ENCODE measurements at places on chromosomes 11 and 22. TPM values are rescaled to one million over a fixed set of nuclear protein-coding genes. Genes with fewer than 3 reads are reported as not detected.

Gene SCGB1D2
- total RNA-seq = not detected

Gene PAMR1
- not detected for total RNA-seq

Gene GAB2
- 19.6 TPM for total RNA-seq

Gene RAC2
- total RNA-seq = 36.8 TPM

Gene SPDYC
- total RNA-seq = not detected

Gene PKDREJ
- total RNA-seq = 0.04 TPM

Gene HOATZ
- not detected for total RNA-seq

- DNase-seq = no peak
These were observed 1.8 kb downstream of the ADM2 start for GRCh38 chr22:50483106-50483505.

DNA sequence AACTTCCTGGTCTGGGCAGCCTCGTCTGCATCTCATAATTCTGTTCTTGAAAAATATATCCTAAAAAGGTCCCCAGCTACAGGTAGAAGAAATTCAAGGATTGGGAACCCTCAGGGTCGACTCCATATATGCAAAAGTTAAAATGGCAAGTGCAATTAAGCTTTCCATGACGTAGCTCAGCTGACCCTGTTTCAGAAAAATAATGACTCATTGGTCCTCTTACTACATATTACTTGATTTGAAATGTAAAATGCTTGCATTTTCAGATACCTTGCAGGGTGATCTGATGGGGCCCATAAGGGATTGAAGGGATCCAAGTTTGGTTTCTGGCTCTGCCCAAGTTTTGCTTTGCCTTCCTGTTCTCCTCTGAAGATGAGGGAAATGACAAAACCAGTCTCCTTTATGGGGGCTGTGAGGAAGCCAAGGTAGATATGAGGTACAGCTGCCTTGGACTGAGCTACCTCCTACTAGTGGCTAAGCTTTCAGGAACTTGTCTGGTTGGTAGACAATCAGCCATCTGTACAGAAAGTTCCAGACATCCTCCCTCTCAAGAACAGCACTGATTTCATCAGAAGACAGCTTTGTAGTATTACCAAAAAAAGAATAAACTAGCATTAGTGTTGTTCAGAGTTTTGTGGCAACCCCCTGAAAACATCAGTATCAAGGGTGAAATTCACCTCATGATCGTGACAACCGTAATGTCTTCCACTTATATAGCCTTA lies 177.3 kb downstream of the DBX1 start:
- no peak for DNase-seq

- no peak for DNase-seq
These were observed 32.1 kb downstream of the ARFGAP2 start for GRCh38 chr11:47144541-47144940.

GRCh38 chr11:103892603-103893002 lies 143.8 kb upstream of the DDI1 start:
- no peak for DNase-seq

DNA sequence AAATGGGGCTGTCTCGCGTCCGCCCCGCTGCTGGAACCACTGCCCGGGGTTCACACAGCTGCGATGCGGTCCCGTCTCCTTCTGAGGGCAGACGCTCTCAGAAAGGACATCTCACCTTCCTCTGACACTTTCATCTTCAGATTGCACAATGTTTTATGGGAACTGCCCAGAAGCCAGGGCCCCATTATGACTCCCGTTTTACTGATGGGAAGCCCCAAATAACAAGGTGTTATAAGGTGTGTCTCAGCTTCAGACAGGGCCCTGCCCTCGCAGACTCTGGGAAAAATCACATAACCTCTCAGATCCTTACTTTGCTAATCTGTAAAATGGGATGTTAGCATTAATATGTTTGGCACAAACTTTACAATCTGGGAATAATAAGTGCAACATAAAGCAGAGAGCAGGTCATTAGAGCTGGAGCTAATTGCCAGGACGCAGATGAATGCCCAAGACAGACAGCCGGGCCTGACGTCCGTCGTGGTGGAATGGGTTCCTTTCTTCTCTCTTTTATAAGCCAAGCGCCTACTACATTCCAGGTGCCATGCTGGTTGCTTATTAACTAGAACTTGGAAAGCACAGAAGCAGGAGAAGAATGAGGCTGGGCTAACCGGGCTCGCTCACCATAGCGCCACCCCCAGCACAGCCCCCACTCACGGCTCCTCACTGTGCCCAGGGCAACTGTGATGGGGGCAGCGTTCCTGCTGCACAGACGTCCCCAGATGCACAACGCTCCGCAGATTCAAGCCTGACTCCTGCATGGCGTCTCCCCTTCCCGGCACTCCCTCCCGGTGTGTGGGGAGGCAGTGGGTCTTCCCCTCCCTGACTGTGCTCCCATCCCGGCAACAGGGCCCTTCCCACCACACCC lies 43.8 kb downstream of the TRMU start:
- DNase-seq = no peak

DNA sequence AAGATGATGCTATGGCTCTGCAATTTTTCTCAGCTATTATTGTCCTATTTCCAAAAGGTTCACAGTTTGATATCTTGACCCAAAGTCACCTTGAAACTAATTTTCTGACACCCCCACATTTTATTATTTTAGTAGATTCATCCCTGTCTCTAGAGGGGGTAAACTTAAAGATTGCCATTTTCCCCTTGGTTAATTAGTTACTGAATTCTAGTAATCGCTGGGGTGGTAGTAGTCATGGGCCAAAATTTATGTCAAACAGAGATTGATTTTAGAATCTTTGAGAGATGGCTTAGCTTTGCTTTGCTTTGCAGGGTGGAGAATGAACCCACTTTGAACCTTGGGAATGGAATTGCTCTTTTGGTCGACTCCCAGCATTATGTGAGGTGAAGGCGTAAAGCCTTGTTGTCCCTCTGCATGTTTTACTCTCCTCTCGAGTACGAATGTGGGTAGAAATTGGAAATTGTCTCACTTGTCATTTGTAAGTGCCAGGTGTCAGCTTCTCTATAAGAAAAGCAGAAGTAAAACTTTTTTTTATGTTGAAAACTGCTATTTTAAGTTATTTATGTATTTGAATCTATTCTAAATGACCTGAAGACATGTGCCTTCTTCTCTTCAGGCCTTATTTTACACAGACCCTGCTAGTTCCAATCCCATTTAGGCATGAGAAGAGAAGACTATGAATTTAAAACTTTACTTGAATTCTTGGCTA lies 42.4 kb upstream of the RCE1 start:
- DNase-seq = no peak

DNA sequence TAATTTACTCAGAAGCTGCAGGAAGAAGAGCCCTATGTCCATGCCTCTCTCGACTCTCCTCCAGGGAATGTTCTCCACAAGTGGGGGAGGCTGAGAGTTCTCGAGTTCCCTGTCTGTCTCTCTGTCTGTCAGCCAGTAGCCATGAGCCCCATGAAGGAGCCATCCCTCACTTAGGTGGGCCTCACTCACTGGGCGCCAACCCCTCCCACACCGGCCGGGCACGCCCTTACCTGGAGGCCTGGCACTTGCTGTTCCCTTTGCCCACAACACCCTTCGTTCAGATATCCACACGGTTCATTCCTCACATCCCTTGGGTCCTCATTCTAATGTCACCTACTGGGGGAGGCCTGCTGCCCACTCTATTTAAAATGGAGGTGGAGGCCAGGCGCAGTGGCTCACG lies 14.2 kb upstream of the IL10RA start:
- DNase-seq = no peak

DNA sequence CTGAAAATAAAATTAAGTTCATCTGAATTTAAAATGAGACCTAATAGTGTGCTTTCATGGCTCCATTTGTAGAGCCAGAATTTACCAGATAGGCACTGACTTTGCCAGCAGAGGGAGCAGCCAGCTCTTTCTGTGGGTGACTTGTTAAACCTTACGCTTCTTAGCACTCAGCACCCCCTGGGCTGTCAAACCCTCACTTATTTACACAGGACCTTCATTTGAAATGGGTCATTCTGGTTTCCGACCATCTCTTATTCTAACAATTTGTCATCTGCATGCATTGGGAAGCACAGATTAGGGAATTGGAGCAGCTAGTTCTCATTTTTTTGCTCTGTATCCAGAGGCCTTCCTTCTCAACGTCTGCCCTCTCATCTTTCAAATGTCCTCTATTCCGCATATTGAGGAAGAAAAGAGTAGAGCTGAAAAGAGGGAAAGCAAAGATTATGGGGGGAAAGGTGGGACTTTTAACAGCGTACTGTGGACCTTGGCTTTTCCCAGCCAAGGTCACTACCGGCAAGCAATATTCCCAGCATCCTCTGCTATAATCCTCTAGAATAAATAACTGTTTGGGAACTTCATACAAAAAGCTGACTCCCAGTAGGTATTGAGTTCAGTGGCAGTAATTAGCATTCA lies 3.1 kb downstream of the ASRGL1 start:
- DNase-seq = no peak

DNA sequence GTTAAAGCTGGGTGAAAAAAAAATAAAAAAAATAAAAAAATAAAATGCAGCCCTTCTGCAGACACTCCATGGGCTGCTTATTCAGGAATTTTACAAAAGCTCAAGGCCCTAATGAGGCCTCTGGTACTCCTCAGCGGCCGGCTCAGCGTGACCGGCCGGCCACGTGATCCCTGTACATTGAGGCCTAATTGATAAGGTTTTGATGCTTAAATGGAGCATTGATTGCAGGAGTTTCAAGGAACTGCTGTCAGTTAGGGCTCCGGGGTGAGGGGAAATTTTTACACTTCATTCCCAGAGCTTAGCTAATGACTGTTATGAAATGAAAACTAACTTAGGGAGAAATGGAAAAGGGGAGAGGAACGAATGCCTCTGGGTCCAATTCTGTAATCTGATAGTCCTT lies 368.8 kb upstream of the KIRREL3 start:
- DNase-seq = no peak

DNA sequence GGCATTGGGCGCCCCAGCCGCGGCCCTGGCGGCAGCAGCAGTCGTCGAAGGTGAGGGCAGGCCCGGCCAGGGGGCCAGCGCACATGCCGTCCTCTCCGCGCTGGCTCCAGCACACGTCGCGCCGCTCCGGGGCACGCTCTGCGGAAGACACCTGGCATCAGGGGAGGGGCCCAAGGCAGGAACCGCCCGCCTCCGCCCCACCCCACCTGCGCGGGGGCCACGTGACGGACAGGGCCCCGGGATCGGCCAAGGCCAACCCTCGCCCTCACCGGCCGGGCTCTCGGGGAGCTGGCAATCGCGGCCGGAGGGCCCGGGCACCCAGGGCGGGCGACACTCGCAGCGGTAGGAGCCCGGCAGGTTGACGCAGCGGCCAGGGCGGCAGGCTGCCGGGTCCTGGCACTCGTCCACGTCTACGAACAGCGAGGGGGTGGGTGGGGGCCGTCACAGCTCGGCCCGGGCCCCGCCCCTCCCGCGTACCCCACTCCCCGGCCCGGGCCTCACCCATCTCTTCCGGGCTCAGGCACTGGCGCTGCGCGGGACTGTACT lies 14.9 kb downstream of the SCYL1 start:
- DNase-seq = no peak

- DNase-seq = no peak
These were observed 87.4 kb upstream of the LRRC55 start for GRCh38 chr11:57094181-57094935.

DNA sequence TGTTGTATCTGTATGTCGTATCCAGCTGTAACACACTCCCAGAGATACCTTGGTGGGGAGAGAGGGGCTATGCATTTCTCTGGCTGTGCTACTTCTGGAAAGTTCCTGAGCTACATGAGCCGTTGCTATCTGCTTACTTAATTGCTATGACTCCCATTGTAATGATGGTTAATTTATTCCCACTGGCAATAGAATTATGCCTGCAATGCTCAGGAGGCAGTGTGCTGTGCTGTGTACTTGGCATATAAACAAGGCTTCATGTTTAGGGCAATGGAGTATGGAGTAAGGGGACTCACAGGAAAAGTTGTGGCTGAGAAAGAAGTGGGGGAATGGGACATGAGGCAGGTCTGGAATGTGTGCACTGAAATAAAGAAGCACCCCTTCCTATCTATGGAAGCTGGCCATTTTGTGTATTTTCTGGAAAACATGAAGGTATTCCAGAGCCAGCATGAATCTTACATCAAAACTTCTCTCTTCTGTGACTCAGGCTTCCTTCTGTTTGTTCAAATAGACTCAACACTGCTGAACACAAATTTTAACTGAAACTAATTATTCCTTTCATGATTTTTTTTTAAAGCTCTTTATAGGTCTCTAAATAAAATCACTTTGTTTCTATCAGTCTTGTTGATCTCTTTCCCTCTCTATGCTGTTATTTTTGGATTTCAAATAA lies 40.6 kb downstream of the CD44 start:
- no peak for DNase-seq

- no peak for DNase-seq
These were observed 419.5 kb upstream of the TENM4 start for GRCh38 chr11:79860336-79860735.

- DNase-seq = no peak
These were observed 10.6 kb upstream of the TPH1 start for GRCh38 chr11:18056561-18057181.

DNA sequence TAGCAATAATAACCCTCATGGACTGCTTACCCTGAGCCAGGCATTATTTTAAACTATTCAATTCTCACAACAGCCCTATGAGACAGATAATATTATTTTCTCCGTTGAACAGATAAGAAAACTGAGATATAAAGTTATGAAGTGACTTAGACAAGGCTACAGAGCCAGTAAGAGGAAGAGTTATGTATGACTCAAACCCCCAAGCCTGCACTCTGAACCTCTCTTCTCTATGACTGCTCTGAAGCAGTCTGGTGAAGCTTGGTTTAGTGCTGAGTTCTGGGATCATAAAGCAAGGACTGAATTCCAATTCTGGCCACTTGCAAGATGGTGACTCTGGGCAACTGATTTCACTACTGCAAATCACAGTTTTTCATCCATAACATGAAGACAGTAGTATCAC lies 34.5 kb downstream of the TNKS1BP1 start:
- no peak for DNase-seq

DNA sequence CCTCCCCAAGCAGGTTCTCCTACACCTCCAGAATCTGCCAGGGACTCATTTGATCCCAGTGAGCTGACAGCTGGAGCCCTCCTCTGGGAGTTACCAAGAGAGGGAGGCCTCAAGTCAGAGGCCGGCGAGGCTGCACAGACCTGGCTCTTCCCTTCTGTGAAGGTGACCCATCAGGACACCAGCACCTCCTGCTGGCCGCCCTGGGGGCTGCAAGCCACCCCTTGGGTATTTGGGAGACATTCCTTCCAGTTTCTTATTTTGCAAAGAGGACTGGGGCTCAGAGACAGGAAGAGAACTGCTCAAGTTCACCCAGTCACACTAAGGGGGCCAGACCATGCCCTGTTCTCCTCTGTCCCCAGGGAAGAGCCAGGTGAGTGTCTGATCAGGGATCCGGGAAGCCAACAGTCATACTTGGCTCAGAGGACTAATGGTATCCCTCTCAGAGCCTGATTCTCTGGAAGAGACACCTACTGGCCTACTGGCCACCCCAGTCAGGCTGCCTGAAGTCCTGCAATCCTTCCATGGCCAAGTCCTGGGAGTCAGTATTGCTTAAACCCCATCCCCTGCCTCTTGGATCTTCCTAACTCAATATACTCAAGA lies 40.5 kb upstream of the RIC3 start:
- DNase-seq = no peak

DNA sequence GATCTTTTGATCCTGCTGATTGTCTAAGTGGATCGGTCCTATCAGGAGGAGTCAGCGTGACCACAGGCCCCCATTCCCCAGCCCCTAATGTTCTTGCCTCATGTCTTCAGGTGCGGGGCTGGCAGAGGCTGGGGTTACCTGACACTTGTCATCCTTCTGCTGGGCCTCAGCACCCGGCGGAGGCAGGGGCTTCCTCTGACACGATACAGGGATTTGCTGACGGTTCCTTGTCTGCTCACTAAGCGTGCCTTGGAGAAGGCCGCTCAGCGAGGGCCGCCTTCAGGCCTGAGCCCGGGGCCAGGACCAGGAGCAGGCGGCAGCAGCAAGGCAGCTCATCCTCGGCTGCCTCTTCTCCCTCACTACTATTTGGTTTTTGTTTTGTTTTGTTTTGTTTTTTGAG lies 45.7 kb upstream of the KCNQ1OT1 start:
- no peak for DNase-seq
